ENCODE measurements at places on chromosomes 7 and 10.

GRCh38 chr10:123485341-123485960 is 180.7 kb upstream of the GPR26 start:
- no peak for DNase-seq

DNA sequence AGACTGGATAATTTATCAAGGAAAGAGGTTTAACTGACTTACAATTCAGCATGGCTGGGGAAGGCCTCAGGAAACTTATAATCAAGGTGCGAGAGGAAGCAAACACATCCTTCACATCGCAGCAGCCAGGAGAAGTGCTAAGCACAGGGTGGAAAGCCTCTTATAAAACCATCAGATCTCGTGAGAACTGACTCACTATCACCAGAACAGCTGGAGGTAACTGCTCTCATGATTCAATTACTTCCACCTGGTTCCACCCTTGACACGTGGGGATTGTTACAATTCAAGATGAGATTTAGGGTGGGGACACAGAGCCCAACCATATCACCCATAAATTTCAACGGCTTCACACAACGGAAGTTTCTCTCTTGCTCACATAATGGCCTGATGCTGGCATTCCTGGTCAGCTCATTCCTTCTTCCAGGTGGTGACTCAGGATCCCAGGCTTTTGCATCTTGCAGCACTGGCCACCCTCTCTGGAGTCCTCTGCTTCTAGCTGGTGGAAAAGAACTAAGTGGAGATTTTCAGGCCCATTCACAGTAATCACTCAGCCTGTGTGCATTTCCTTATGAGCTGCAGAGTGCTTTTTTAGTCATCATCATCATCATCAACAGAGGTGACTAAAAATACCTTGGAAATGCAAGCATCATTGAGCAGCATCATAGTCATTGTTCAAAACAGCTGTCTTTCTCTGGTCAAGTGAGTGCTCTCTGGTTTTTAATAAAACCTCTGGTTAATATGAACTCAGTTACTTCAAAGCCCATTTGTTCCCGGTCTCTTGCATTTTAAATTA is 308.1 kb downstream of the SFMBT2 start:
- DNase-seq: no peak

- DNase-seq: no peak
Observed at GRCh38 chr7:51242881-51243518, 73.6 kb downstream of the COBL start.

DNA sequence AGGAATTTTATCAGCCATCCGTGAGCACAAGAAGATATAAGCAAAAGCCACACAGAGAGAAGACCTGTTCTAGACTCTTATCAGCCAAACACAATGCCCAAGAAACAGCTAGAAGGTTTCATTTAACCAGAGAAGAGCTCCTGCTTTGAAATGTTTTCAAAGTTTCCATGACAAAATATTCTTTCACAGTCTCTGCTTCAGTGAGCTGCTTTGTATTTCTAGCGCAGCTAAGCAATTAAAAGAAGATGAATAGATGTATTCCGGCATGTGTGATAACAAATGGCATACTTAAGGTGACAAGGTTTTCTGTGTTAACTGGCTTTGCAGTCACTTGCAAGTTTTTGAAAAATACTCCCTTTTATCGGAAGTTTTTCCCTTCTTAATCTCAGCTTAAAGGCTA is 78.9 kb upstream of the NXPH1 start:
- DNase-seq: no peak

- no peak for DNase-seq
Observed at GRCh38 chr10:103140469-103140868, 52.6 kb downstream of the NT5C2 start.

- no peak for DNase-seq
Observed at GRCh38 chr10:128549101-128549608, 422.9 kb upstream of the MKI67 start.

DNA sequence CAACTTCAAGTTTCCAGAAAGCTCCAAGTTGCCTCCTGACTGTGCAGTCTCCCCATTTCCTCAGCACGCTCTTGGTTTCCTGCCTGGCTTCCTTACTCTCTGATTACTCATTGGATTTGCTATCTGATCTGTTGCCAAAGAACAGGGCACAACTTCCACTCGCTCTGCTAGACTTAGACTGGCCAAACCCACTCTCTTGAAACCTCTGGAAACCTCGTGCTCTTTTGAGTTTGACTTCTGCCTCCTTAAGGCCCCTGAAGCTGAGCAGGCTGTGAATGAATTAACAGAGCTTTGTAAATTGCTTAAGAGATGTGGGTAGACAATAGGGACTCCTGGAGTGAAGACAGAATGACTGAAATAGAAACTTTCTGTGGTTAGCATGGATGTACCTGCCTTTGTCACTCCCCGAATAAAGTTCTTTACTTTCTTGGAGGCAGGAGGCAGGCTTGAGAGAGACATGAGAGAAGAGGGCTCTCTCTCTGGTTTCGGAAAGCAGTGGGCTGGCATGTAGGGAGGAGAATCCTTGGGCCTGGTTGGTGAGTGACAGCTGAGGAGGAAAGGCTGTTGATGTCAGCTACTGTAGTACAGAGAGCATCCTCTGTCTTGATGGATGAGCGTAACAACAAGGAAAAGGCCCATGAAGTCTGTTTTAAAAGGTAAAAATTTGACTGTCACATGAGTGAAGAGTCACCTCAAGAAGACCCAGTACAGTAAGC is 70.8 kb downstream of the CHN2 start:
- DNase-seq: peak; percentile 65

DNA sequence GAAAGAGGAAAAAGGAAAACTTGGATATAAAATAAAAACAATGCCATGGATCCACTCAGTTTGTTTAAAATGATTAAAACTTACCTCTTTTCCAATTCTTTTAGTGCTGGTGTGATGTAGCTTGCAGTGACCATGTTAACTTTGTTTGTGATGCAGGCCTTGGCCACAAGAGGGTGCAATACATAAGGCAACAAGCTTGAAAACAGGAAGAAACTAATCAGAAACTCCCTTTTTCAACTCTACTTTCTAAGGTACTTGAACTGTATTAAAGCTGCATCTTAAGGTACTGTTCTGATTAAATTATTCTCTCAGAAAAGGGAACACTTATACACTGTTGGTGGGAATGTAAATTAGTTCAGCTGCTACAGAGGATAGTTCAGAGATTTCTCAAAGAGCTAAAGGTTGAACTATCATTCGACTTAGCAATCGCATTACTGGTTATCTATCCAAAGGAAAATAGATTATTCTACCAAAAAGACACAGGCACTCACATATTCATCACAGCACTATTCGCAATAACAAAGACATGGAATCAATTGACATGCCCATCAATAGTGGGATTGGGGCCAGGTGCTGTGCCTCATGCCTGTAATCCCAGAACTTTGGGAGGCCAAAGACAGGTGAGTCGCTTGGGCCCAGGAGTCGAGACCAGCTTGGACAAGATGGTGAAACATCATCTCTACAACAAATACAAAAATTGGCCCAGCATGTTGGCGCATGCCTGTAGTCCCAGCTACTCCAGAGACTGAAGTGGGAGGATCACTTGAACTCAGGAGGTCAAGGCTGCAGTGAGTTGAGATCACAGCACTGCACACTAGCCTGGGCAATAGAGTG is 50.9 kb downstream of the AASS start:
- peak; percentile 88 for DNase-seq

DNA sequence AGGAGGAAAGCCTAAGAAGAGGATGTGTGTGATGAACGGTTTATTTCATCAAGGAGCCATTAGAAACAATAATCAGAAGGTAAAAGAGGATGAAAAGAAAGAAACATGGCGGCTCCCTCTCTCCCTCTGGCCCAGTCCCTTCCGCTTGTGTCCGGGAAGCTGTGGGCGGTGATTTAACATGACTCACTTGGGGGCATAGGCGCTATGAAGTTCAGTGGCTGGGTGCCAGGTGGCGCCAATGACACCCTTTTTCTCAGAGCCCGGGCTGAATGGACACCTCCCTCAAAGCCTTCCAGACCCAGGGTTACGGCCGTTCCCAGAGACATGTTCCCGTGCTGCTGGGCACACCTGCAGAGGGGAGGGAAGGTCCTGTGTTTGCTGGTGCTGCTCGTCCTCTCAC is 244.0 kb downstream of the SKAP2 start:
- DNase-seq: peak; percentile 39

- DNase-seq: no peak
Observed at GRCh38 chr10:76218035-76218434, 786.6 kb downstream of the LRMDA start.

DNA sequence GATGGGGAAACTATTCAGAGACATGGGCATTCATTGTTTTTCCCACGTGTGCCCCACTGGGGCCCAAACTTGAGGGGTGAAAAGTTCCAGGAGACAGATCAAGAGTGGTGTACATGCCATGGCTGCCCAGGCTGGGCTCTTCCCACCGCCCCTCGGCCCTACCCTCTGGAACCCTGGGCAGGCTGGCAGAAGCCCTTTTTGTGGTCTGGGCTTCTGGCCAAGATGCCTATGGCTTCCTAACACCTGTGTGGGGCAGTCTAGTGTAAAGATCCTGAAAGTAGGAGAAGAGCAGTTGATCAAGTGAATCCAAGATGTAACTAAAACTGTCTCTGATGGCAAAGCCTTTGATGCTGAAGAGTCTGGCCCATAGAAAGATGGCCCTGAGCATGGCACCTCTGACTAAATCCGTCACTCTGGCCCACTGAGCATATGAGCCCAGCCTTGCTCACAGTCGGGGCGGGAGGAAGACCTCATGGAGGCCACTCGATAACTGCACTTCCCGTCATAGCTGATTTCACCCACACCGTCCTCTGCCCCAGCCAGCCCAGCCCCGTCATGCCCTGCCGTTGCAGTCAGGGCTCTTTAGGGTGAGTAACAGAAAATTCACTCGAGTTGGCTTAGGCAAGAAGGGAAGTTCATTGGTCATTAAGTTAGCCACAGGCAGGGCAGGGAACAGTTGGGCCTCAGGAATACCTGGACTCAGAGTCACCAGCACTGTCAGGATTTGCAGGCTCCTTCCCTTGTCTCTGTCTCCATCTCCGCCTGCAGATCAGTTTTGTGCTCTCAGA is 37.9 kb upstream of the MTPAP start:
- DNase-seq: no peak

DNA sequence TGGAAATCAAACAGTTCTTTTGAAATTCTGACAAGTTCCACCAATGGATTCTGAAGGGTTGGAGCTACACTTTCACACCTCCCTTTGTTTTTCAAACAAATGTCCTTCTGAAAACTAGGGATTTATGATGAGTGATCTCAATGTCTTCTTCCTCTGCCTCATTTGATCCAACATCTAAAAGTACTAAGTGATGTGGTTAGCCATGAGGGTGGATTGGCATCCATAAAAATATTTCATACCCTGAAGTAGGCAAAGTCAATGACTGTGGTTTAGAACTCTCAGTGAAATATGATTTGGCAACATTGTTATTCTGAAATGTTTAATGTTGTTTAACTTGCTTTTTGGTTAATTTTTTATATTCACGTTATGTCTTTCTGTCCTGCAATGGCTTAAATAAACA is 136.9 kb downstream of the MBL2 start:
- no peak for DNase-seq

- no peak for DNase-seq
Observed at GRCh38 chr10:74290708-74291107, 139.7 kb downstream of the ADK start.

GRCh38 chr10:34815185-34816084 is at the start of gene PARD3:
Gene PARD3, minus strand, starts transcription at chr10:34815296. Its CDS starts 301 bp downstream, at chr10:34814995.
- peak; percentile 41 for DNase-seq

DNA sequence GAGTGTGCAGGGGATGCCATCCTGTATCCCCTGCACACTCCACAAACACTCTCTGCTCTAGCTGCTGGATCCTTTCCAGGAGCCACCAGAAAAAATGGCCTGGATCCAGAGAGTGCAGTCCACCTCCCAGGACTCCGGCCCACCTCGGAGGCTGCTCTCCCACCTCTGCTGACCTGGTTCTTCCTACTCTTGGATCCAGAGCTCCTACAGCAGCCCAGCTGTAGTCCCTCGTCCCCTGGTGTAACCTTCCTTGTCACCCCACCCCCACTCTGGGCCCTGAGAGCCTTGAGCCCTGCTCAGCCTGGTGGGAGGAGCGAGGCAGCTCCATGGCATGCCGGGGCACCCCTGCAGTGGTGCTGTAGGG is 54.4 kb downstream of the GOLGA7B start:
- no peak for DNase-seq

DNA sequence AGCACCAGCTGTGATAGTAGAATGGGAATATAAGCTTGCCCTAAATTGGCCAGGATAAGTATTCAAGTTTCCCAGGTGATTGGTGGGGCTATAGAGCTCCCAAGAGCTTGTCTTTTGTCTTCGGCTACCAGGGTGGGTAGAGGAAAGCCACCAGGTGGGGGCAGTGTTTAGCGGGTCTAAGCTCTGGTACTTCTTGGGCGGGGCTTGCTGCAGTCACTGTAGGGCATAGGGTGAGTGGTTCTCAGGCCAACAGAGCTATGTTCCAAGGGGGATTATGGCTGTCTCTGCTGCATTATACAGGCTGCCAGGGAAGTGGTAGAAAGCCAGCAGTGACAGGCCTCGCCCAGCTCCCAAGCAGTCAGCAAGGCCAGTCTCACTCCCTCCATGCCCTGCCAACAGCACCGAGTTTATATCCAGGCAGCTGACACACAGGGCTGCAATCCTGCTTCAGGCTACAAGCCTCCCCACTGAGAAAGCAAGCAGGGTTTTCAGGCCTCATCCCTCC is 110.7 kb downstream of the ZNF467 start:
- peak; percentile 83 for DNase-seq

DNA sequence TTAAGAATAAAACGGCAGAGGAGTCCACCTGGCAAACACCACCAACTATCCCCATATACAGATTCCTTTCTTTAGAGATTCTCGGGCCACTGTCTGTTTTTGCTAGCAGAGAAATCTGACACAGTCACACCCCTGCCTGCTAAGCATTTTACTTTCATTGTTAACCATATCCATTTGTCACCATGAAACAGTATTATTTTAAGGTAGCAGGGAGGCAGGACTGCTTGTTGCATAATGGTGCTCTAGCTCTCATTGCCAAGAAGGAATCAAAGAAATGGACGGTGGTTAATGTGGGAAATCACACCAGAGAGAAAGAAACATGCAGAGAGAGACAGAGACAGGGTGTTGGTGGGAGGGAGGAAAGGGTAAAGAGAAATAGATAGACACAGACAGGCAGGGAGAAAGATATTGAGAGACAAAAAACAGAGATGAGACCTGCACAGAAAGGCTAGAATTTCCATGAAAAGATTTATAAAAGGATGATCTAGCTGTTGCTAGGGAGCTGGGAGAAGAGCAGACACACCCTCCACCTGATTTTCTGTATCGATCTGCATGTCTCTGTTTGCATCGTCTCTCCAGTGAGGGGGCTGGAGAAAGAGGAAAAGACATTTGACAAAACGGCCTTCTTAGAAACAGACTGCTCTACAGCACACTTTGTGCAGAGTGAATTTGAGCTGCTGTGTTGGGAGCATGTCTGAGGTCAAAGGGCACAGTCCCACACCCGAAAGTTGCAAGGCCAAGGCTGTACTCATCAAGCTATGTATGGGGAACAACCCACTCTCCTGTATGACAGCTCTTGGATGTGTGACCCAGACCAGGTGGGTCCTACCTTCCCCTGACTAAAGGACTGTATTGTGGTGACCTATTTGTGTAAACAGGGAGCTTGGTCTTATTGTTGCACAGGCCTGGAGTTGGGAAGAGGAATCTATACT is 303.1 kb downstream of the FZD1 start:
- no peak for DNase-seq

DNA sequence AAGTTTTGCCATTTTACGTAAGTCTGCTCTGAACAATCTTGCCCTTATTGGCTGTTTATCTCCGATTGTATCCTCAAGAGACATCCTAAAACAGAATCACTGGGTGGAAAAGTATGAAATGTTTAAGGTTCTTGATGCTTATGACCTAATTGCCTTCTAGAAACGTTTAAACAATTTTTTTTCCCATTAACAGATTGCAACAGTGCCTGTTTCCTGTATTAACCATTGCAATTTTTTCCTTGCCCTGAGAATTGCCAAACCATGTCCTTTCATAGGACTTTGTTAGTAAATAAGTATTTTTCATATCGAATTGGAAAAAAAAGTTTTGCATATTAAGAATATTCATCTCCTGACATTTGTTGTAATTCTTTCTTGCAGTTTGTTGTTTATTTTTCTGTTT is 639.8 kb downstream of the INHBA start:
- no peak for DNase-seq
